ENCODE measurements at places on chromosomes 5 and 9. TPM values are rescaled to one million over a fixed set of nuclear protein-coding genes. Genes with fewer than 3 reads are reported as not detected.

Gene HSD17B3
- total RNA-seq = not detected

Gene CKS2
- 434 TPM for total RNA-seq

Gene IFNA13
- not detected for total RNA-seq

Gene PLCXD3
- 0.31 TPM for total RNA-seq

Gene CTSL
- total RNA-seq = 1,037 TPM

Gene TMEM252
- not detected for total RNA-seq

Gene TTC39B
- total RNA-seq = 0.85 TPM

Gene MUSK
- total RNA-seq = not detected

Gene EIF4E1B
- total RNA-seq = not detected

Gene HOMER1
- total RNA-seq = 5.7 TPM

Gene SHC3
- 0.80 TPM for total RNA-seq

Gene COL15A1
- total RNA-seq = 0.36 TPM

Gene ADGRD2
- total RNA-seq = not detected

Gene MRPS2
- total RNA-seq = 134 TPM

Gene ZNF474
- total RNA-seq = 0.22 TPM

Gene AMBP
- total RNA-seq = 9.8 TPM

Gene CDH10
- total RNA-seq = 0.30 TPM

Gene FOXD1
- 17.5 TPM for total RNA-seq

Gene MTX3
- total RNA-seq = 5.9 TPM

Gene IL7R
- 0.79 TPM for total RNA-seq

Gene PCDHGB5
- total RNA-seq = 2.5 TPM

Gene MCC
- 0.25 TPM for total RNA-seq

Gene HK3
- total RNA-seq = not detected

Gene MYOZ3
- 0.05 TPM for total RNA-seq

Gene DPYSL3
- 17.0 TPM for total RNA-seq

Gene SPATA31C1
- total RNA-seq = not detected

Gene CA9
- 5.3 TPM for total RNA-seq

Gene MLANA
- not detected for total RNA-seq

Gene CCDC180
- 0.86 TPM for total RNA-seq

Gene MRPS30
- 39.6 TPM for total RNA-seq

Gene PCDHB11
- total RNA-seq = 0.11 TPM

Gene SV2C
- total RNA-seq = not detected

Gene CTNND2
- total RNA-seq = not detected

Gene CCL27
- total RNA-seq = not detected

Gene IGIP
- total RNA-seq = 0.96 TPM

Gene ANP32B
- total RNA-seq = 280 TPM

Gene C9orf50
- not detected for total RNA-seq

Gene FIBCD1
- total RNA-seq = 14.4 TPM

Gene PCDHB3
- 0.02 TPM for total RNA-seq

Gene TRIM36
- total RNA-seq = 1.7 TPM

Gene TCF7
- 16.6 TPM for total RNA-seq

Gene ANGPTL2
- not detected for total RNA-seq

Gene PRSS3
- 11.1 TPM for total RNA-seq

Gene PPP2R2B
- total RNA-seq = 0.15 TPM

Gene TAF11L10
- not detected for total RNA-seq

Gene ARHGEF28
- 16.6 TPM for total RNA-seq

Gene TSSK1B
- not detected for total RNA-seq

Gene BNC2
- total RNA-seq = 5.1 TPM

Gene MLLT3
- total RNA-seq = 12.4 TPM

Gene C5orf34
- 5.0 TPM for total RNA-seq

Gene KIF4B
- total RNA-seq = not detected

All from A549 treated with CpdA at 1 μM for 4 hours (cell line).